ENCODE measurements at places on chromosomes 5 and 9. TPM values are rescaled to one million over a fixed set of nuclear protein-coding genes. Genes with fewer than 3 reads are reported as not detected.

DNA sequence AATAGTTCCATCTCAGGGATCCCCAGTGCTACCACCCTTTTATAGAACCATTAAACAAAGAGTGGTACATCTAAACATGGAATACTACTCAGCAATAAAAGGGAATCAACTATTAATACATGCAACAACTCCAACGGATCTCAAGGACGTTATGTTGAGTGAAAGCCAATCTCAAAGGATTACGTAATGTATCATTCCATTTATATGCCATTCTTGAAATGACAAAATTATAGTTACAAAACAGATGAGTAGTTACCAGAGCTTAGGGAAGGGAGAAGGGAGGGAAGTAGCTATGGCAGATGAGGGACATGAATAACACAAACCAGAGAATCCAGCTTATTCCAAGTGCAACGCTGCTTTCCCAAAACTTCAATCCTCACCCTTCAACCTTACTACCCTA is 69.5 kb downstream of the ACTL7B start:
- H3K27ac ChIP-seq, result no peak overlapping the region
- DNase-seq, result no peak
- no peaks in the 10 kb centered on the region for H3K36me3 ChIP-seq
- no peak overlapping the region for H3K4me3 ChIP-seq
- H3K4me1 ChIP-seq, result peaks cover 6% of the 10 kb centered on the region

DNA sequence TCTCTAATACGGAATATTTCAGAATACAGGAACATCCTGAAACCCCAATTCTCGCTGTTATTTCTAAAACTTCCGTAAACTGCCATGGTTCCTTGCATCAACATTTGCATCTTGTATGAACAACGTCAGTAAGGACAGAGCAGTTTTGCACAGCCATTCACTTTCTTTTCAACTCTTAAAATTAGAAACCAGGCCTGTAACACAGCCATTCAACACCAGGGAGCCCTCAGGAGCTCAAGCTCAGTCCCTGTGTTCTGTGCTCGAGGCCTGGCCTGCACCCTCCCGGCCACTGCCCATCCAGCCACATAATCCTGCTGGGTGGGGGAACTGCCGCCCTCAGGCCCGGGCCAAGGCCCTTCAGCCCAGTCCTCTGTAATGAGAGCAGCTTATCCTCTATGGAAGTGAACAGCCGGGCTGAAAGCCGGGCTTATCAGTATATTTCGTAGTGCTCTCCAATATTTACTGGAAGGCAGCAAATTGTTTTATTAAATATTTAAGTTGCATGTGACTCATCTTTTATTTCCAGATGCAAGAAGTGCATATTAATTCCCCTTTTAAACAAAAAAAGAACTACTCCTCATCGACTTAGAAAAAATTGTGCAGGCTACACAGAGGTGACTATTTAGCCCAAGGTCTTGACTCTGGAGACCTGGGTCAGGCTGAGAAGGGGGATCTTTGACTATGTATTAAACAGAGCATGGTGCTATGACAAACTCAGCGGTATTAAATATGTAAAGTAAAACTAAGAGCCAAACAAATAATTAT is 33.2 kb upstream of the SLC6A3 start:
- no peaks in the 10 kb centered on the region for H3K27me3 ChIP-seq
- H3K27ac ChIP-seq, result no peak overlapping the region
- H3K4me3 ChIP-seq, result no peak overlapping the region
- H3K36me3 ChIP-seq, result peaks cover 37% of the 10 kb centered on the region
- DNase-seq, result no peak

DNA sequence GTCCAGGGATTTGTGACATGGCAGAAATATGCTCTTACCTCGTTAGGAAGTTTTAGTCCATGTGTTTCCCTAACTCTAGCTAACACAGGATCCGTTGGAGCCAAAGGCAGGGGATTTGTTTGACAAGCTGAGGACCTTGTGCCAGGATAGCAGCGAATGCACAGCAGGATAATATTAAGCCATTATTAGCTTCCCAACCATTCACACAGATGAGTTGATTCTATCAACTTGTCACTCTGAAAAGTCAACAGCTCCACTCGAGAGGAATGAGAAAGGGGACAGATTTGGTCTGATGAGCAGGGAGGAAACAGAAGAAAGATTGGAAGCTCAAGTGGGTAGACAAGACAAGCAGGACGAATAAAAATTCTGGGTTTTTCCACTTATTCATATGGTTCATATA is 106.2 kb downstream of the FSTL4 start:
- H3K4me1 ChIP-seq, result no peaks in the 10 kb centered on the region
- no peak overlapping the region for H3K27ac ChIP-seq
- no peaks in the 10 kb centered on the region for H3K36me3 ChIP-seq
- no peak for DNase-seq

DNA sequence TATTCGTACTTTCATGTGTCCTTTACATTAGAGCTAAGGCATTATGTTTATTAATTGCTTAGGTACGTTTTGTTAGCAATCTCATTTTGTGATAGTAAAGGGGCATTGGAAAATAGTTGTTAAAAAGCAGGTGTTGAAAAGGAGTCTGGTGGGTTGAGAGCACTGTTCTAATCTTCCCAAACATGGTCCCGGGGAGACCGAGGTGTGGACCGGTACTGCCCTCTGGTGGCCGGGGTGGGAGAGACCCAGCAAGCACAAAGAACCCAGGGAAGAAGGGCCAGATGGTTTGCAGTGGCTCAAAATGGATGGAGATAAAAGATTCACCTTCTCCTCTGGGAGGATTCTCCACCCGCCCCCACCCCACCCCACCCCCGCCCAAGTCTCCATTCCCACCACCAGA is 26.1 kb downstream of the IDNK start:
- peaks cover 20% of the 10 kb centered on the region for H3K36me3 ChIP-seq
- no peak overlapping the region for H3K27ac ChIP-seq
- no peaks in the 10 kb centered on the region for H3K4me1 ChIP-seq

GRCh38 chr5:82327941-82328340 is 49.8 kb upstream of the RPS23 start:
- DNase-seq, result no peak
- H3K4me3 ChIP-seq, result no peak overlapping the region
- peak overlapping the region; percentile 63 for H3K27ac ChIP-seq
- H3K36me3 ChIP-seq, result no peaks in the 10 kb centered on the region

Gene SLIT3
- 128 TPM for total RNA-seq

GRCh38 chr9:4704129-4704528 is 24.8 kb downstream of the CDC37L1 start:
- H3K27me3 ChIP-seq, result no peaks in the 10 kb centered on the region
- H3K36me3 ChIP-seq, result peaks cover 52% of the 10 kb centered on the region
- H3K4me3 ChIP-seq, result no peak overlapping the region
- no peak overlapping the region for H3K27ac ChIP-seq
- DNase-seq, result no peak

DNA sequence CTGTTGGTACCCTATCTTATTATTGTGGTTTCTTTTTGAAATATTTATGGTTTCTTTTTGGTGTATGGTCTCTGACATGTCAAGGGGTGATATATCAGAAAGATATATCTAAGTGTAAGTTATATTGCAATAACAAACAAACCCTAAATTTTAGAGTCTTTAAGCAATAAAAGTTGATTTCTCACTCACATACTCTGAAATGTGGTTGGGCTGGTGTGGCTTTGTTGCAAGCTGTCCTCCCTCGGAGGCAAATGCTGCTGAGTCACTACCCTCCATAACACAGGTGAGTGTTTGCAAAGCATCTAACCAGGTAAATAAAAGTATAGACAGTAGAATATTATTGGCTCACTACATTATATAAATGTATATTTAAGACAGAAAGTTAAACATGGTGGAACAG is 253.2 kb downstream of the CDH18 start:
- H3K27me3 ChIP-seq, result no peaks in the 10 kb centered on the region
- no peak overlapping the region for H3K27ac ChIP-seq
- H3K4me3 ChIP-seq, result no peak overlapping the region
- no peaks in the 10 kb centered on the region for H3K36me3 ChIP-seq

DNA sequence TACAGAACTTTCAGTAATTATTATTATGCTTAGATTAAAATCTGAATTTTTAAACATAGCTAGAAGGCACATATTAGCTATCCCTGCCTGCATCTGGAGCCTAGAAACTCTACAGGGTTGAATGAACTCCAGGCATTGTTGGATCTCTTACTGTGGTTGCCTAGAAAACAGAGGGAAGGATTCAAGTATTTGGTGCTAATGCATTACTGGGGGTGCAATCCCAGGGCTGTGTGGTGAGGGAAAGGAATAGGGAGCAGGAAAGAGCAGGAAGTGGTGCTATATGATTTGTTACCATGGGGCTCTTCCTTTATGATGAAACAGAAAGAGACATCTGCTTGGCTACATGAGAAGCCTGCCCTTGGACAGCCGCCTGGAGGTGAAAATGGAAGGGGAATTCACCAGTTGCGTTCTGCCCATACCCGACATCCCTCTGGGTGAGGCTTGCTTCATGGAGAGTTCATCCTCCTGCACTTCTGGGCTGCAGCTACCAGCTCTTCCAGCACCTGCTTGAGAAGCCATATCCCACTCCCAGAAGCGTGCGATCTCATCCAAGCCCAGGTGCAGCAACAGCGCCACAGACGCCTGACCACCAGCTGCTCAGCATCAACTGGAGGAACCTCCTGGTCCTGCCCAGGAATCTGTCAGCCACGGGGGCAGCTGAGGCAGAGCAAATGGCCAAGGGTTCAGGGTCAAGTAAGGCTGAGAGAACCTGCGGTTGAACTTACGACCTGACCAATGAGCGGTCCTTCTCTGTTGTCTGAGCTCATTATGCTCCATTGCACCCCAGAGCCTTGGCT is 362.8 kb downstream of the SEMA5A start:
- DNase-seq, result no peak
- no peak overlapping the region for H3K27ac ChIP-seq
- H3K36me3 ChIP-seq, result no peaks in the 10 kb centered on the region
- no peaks in the 10 kb centered on the region for H3K27me3 ChIP-seq
- H3K4me3 ChIP-seq, result no peak overlapping the region
- no peaks in the 10 kb centered on the region for H3K4me1 ChIP-seq

DNA sequence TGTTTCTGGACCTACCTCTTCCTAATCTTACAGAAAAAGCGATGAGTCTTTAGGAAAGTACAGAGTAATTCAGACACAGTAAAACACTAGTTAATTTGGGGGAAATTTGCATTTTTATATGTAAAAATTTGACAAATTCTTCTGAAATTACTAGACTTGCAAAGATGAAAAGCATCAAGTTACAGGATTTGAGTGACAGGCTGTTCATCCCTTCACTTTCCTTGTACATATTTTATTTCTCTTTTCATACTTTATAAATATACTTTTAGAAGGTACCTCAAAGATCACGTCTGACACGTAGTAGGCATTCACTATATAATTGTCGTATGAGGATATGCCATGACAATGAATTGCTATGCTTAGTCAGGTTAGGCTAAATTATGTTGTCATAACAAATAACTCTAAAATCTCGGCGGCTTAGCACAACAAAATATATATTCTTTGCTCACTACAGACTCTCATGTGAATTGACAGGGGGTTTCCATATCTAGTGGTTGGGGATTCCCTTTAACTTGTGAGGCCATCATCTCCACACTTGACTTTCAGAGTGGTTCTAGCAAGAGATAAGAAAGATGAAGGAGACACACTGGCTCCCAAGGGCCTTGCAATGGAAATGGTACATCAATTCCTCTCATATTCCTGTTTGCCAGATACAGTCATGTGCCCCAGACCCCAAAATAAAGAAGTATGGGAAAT is 154.1 kb upstream of the TUT7 start:
- no peak overlapping the region for H3K27ac ChIP-seq
- H3K4me1 ChIP-seq, result no peaks in the 10 kb centered on the region
- no peaks in the 10 kb centered on the region for H3K27me3 ChIP-seq
- H3K4me3 ChIP-seq, result no peak overlapping the region
- no peak for DNase-seq

GRCh38 chr5:109041317-109041716 is 293.6 kb downstream of the FER start:
- no peak overlapping the region for H3K27ac ChIP-seq
- H3K27me3 ChIP-seq, result no peaks in the 10 kb centered on the region
- no peak overlapping the region for H3K4me3 ChIP-seq
- no peak for DNase-seq
- no peaks in the 10 kb centered on the region for H3K4me1 ChIP-seq
- H3K36me3 ChIP-seq, result no peaks in the 10 kb centered on the region

Gene NDUFS6
- 29.8 TPM for total RNA-seq

Gene ZFP37
- total RNA-seq, result 3.3 TPM

Gene SLC6A3
- total RNA-seq, result not detected

DNA sequence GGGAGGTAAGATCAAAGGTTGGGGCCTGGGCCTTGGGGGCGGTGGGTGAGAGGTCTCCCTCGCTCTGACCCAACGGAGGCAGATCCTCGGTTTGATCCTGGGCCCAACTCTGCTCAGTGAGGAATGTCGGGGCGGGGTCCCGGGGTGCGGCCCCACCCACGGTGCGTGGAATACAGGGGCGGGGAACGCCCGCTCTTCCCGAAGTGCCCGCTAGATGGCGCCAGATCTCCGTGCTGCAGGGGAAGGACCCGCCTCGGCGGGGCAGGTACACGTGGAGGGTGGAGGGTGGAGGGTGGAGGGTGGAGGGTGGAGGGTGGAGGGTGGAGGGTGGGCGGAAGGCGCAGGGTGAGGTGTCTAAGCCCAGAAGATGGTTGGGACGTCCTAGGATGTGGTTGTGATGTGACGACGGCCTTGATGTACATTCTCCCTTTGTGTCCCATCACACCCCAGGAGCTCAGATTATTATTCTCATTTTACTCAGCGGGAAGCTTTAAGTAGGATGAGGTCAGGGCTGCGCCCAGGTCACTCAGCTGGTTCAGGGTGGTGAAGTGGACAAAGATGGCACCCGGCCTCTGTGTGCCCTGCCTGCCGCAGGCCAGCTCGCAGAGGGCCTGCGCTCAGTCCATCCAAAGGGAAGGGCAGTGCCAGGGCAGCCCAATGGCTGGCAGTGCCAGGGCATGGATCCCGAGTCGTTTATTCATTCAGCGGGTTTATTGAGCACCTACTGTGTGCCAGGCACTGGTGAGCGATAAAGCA is 9.4 kb upstream of the RPS14 start:
- no peaks in the 10 kb centered on the region for H3K36me3 ChIP-seq
- peak; percentile 91 for DNase-seq

DNA sequence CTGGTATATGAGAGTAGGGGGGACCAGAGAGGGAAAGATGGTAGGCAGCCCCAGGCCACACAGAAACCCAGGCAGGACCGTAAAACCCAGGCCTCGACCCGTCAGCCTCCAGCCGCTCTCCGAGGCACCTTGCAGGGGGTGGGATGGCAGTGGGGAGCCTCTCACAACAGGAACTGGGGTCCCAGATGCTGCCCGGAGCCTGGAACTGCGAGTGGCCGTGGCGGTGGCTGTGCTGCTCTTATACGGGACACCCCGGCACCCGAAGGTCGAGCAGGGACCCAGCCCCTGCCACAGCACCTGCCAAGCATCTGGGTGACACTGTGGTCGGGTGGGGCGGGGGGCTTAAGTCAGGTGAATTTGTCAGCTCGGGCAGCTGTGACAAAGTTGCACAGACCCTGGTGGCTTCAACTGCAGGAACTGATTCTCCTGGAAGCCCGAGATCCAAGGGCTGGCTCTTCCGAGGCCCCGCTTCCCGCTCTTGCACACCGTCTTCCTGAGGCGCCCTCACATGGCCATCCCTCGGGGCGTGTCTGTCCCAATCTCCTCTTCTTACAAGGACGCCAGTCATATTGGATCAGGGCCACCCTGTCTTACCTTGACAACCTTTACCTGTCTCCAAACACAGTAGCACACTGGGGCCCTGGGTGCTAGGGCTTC is 47.6 kb upstream of the EGFL7 start:
- no peak overlapping the region for H3K27ac ChIP-seq
- no peaks in the 10 kb centered on the region for H3K4me1 ChIP-seq
- H3K27me3 ChIP-seq, result no peaks in the 10 kb centered on the region
- H3K4me3 ChIP-seq, result no peak overlapping the region
- H3K36me3 ChIP-seq, result no peaks in the 10 kb centered on the region

GRCh38 chr5:90875456-90875855 is 316.9 kb downstream of the ADGRV1 start:
- no peaks in the 10 kb centered on the region for H3K36me3 ChIP-seq
- no peaks in the 10 kb centered on the region for H3K27me3 ChIP-seq
- H3K27ac ChIP-seq, result no peak overlapping the region
- H3K4me1 ChIP-seq, result peaks cover 4% of the 10 kb centered on the region

All from ascending aorta (tissue), 2 donors.